Stimulated activated CD8-positive, alpha-beta memory T cell treated with anti-CD3 and anti-CD28 coated beads, Interleukin-4, amount 100 ng/mL, for 1 hour (primary cell): ENCODE measurements at places on chromosomes 2 and 18.

GRCh38 chr2:174051741-174052583 lies 86.8 kb upstream of the SP3 start:
- DNase-seq = no peak

- peak; percentile 29 for DNase-seq
Measured at GRCh38 chr2:174603280-174603679, 5.7 kb upstream of the WIPF1 start.

DNA sequence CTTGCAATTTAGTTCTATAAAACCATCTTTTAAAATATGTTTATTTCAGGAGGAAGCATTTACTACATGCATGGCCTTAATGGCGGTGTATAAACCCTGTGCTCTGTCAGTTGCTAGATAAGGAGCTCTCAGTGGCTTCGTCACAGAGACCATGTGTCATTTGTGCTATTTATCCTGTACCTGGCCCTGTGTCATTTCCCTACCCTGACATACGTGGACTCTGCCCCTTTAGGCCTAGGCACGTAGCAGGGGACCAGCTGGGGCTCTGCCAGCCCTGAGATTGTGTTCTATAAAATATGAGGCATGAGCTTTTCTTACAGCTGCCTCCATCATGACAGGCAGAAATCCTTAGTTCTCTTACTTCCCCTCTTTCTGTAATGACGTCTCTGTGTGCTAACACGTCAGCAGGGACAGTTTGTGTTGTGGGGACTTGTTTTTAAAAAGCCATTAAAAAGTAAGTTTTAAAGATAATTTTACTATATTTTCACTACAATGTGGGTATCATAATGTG lies 88.0 kb downstream of the ITGB1BP1 start:
- no peak for DNase-seq

DNA sequence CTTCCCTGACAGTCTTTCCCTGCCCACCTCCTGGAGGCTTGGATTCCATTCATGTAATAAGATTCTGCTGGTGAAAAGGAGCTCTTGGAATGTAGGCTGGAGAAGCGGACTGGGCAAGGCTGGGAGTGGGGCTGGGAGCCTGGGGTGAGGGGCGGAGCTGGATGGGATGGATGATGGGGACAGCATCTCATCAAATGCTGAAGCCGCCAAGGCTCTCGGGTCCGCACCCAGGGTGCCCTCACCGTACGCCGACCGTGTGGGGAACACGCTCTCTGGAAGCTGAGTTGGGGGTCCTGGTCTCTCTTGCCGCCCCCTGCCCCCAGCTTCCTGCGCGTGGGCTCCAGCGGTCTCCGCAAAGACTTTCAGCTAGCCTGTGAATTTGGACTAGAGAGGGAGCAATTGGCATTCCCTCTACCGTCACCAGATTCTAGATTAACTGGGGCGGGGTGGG lies 9.1 kb downstream of the RAX start:
- no peak for DNase-seq

- DNase-seq = no peak
Measured at GRCh38 chr18:28439870-28440269, 262.9 kb upstream of the CDH2 start.

DNA sequence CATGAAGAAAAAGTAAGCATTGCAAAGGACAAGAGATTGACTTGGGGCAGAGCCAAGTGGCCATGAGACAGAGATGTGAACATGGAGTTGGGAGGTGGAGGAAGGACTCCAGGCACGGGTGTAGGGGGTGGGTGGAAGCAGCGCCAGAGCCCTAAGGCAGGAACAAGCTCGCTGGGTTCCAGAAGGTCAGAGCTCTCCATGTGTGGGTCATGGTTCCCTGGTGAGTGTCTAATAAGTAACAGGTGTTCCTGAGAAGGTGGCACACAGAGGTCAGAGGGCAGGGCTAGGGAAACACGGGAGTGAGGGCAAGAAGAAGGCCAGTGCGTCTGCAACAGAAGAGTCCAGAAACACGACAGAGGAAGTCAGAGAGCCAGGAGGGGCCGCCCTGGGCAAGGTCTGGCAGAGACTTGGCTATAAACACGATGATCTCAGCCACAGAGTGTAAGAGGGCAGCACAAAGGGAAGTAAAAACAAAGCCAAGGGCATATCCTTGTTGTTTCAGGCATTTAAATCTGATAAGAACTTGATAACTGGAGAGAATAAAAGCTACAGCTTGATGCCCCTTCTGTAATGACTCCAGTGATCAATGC lies 260.8 kb downstream of the TGIF1 start:
- DNase-seq = no peak

DNA sequence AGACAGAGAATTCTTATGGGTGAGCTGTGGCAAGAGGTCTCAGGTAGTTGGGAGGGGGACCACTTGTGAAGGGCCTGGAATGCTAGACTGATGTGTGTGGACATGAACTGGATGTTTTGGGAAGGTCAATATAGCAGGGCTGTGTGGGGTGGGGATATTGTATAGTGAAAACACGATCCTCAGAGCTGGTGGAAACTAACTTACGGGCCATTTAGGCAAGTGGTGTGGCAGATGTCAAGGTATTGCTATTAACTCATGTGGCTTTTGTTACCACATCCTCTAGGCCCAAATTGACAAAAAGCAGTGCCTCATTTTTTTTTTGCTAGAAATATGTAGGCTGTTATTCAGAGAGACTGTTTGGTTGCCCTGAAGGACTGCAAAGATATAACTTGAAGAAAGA lies 8.0 kb upstream of the GALNT1 start:
- DNase-seq = no peak

GRCh38 chr18:79496237-79496977 lies 100.7 kb downstream of the NFATC1 start:
- DNase-seq = no peak

GRCh38 chr2:47720036-47720435 lies 62.9 kb upstream of the MSH6 start:
- no peak for DNase-seq

DNA sequence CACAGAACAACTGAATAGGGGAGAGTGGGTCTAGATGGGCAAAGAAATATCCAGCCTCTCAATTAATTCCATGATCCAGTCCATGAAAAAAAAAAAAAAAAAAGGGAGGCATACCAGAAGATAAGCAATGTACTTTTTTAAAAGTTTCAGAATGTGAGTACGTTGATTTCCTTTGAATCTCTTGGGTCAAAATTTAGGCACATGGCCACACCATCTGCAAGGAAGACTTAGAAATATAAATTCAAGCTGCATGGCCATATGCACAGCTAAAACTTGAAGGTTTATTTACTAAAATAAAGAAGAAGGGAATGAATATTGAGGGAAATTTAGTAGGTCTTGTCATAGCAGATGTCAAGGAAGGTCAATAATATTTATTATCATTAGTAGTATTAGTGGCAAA lies 286.5 kb upstream of the CDH7 start:
- DNase-seq = no peak

DNA sequence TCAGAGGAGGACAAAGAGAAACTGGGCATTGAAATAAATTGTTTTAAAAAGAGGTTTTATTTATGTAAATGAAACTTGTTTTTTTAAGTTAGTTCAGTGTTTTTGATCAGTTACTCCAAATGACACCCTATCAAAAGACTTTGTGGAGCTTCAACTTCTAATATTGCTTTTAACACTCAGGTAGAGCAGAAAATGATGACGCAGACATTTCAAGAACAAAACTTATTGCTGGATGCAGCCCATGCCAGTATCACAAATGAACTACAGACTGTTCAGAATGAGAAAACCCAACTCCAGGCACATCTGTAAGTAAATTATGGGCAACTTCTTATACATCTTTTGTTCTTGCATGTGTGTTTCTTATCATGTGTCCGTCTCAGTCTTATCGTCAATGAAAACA lies 36.4 kb downstream of the CCDC150 start:
- DNase-seq = no peak

- no peak for DNase-seq
Measured at GRCh38 chr2:12773586-12774394, 57.1 kb downstream of the TRIB2 start.

- no peak for DNase-seq
Measured at GRCh38 chr2:185179743-185180142, 558.9 kb upstream of the FSIP2 start.

DNA sequence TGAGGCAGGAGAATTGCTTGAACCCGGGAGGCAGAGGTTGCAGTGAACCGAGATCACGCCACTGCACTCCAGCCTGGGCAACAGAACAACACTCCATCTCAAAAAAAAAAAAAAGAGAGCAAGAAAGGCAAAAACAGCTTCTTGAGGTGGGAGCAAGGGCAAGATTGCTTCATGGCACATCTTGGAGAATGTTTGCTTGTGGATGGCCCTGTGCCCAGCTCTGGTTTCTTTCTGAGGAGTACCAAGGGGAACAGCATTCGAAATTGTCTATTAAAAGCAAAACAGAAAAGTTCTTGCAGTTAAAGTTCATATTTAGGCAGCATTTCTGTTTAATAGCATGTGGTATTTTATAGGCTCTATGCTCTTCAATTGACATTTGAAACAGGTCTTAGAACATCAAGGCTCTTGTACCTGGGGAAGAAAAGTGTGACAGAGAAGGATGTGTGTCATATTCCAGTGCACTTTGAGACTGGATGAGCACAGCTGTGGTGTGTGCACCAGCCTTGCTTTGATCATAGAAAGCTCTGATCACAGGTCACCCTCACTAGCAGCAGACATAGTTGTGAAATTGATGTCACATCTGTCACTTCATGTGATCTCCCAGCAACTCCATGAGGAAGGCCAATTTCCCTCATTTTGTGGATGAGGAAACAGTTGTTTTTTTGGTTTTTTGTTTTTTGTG lies 154.3 kb downstream of the UXS1 start:
- no peak for DNase-seq

GRCh38 chr18:32037616-32038015 lies 19.0 kb downstream of the RNF125 start:
- DNase-seq = no peak

DNA sequence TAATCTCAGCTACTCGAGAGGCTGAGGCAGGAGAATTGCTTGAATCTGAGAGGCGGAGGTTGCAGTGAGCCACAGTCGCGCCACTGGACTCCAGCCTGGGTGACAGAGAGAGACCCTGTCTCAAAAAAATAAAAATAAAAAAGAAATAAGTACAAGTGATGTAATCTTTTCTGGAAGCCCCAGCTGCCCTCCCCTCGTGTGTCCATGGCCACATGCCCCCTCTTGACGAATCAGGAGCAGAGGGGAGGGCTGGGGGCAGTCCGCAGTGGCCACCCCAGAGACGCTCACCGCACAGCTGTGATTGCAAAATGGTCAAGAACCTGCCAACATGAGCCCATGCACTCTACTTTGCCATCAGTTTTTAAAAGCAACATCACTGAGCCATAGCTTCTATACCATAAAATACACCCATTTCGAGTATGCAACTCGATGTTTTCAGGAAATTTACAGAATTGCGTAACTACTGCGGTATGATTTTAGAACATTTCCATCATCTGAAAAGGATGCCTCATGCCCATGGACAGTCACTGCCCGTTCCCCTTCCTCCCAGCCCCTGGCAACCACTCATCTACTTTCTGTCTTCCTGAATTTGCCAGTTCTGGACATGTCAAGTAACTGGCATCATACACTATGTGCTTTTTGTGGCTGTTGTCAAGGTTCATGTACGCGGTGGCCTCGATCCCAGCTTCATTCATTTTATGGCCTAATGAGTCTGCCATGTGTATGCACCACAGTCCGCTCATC lies 88.1 kb downstream of the NDUFA10 start:
- no peak for DNase-seq

- DNase-seq = no peak
Measured at GRCh38 chr2:25453199-25453905, 111.6 kb upstream of the DNMT3A start.

GRCh38 chr2:223001797-223002175 lies 50.2 kb upstream of the KCNE4 start:
- DNase-seq = no peak

DNA sequence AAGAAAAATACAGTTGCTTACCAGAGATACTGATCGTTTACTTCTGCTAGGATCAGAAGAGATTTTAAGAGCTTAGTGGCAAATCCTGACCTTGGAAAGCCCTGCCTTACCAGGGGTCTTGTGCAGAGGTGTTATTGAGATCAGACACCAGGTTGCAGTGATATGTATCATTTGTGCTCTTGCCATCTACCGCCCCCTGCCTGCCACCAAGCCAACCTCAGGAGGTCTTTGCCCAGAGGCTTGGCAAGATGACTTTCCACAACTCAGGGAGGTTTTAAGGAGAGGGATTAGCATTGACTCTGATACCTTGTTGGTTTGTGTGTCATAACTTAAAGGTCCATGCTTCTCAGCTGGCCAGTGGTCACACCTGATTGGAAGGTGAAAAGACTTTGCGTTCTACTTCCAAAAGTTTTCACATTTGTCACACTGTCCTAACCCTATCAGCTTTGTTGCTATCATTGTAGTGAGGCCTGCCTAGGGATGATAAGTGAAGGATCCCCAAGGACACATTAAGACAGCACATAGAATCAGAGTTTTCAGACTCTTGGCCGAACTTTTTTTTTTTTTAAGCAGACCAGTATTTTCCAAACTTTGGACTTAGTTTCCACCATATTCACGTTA lies 46.2 kb upstream of the MGAT5 start:
- DNase-seq = peak; percentile 45

DNA sequence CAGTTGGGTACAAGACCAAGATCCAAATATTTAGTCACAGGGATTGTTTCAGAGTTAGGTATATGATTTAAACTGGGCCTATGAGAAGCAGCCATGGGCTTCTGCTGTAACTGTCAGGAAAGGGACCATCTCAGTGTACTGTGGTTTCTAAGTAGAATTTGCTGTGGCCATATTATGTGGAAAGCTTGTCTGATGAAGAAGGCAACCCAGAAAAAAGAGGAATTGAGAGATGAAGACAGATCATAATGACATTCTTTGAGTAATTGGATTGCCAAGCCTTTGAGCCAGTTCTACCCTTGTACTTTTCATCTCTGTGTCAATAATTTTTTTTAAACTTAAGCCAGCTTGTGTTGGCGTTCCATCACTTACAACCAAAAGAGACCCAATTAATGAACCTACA lies 259.6 kb downstream of the NUP35 start:
- DNase-seq = no peak

- DNase-seq = no peak
Measured at GRCh38 chr2:148745151-148745851, 100.8 kb downstream of the EPC2 start.

- no peak for DNase-seq
Measured at GRCh38 chr2:67485431-67485830, 88.3 kb downstream of the ETAA1 start.

- no peak for DNase-seq
Measured at GRCh38 chr2:43609290-43609918, 13.6 kb upstream of the THADA start.

DNA sequence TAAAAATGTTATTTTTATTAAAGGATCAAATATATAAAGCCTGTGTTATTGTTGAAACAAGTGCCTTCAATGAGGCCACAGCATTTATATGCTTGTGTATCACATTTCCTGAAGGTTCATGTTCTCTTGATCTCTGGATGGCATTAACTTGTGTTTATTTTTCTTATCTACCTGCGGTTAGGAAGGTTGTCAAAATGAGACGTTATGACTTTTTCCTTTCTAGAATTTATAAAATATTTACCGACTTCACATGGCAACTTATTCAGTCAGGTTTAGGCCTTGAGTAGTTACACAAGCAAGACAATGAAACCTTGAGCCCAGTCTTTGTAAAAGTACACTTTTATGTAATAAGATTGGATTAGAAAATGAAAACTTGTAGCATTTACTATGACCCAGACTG lies 196.4 kb upstream of the ACVR2A start:
- DNase-seq = no peak
